ENCODE measurements at places on chromosomes 6 and 20.

GRCh38 chr6:42417641-42418112 lies 34.0 kb downstream of the TRERF1 start:
- DNase-seq, result no peak

GRCh38 chr6:4778086-4778485 lies 1.9 kb downstream of the CDYL start:
- no peak for DNase-seq

DNA sequence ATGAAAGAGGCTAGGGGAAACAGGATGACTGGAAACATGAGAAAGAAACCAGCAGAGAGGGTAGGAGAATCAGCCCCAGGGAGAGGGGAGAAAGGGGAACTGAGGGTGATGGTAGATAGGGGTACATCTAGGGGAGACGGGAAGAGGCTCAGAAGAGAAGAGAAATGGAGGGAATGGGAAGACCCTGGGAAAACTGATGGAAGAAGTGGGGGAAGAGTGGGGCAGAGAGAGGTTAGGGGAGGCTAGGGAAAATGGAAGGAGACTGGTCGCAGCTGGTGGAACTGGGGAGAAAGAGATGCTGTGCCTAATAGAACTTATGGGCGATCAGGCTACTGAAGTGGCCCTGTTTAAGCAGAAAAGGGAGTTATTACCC lies 548 bp downstream of the PROCR start:
- no peak for DNase-seq

DNA sequence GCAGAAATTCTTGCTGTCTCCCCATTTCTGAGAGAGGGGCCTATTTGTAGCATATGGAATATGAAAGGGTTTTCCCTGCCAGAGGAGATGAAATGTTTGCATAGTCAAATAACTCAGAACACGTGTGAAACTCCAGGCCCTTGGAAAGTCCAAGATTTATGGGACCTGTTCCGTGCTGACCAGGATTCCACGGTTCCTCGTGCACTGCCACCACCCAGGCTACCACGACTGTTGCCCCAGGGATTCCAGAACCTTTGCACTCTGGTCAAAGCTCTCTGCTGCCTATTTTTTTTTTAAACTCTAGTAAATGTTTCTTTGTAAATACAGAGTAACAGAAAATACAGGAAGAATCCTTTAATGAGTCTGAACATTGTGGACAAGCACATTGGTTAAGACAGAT lies 35.0 kb downstream of the MYLK4 start:
- DNase-seq, result no peak

- DNase-seq, result peak; percentile 42
These were observed 511.8 kb upstream of the ZNF337 start for GRCh38 chr20:26208296-26209091.

GRCh38 chr20:20699144-20699543 lies 13.3 kb downstream of the RALGAPA2 start:
- no peak for DNase-seq

DNA sequence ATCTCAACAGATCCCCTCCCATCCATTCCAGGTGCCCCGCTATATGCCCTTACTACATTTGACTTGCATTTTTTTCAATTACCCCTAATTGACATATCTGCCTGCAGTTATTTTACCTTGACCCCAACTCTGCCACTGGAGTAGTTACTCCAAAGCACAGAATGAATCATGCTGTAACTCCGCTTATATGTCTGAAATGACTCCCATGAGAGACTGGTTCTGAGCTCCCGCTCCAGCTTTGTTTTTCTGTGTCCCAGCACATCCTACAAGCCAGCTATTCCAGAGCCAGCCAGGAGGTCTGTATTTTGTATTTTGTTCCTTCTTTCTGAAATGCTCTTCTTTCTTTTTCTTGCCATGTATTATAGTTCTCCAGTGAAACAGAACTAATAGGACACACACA lies 10.9 kb upstream of the NOX3 start:
- no peak for DNase-seq

GRCh38 chr20:35575958-35576357 lies 34.1 kb downstream of the ERGIC3 start:
- no peak for DNase-seq

- DNase-seq, result no peak
These were observed 607.2 kb downstream of the QKI start for GRCh38 chr6:164021589-164022250.

- DNase-seq, result no peak
These were observed 59.6 kb downstream of the NCOA7 start for GRCh38 chr6:125850361-125850760.

GRCh38 chr20:62200491-62201172 lies 17.8 kb downstream of the MTG2 start:
- no peak for DNase-seq

DNA sequence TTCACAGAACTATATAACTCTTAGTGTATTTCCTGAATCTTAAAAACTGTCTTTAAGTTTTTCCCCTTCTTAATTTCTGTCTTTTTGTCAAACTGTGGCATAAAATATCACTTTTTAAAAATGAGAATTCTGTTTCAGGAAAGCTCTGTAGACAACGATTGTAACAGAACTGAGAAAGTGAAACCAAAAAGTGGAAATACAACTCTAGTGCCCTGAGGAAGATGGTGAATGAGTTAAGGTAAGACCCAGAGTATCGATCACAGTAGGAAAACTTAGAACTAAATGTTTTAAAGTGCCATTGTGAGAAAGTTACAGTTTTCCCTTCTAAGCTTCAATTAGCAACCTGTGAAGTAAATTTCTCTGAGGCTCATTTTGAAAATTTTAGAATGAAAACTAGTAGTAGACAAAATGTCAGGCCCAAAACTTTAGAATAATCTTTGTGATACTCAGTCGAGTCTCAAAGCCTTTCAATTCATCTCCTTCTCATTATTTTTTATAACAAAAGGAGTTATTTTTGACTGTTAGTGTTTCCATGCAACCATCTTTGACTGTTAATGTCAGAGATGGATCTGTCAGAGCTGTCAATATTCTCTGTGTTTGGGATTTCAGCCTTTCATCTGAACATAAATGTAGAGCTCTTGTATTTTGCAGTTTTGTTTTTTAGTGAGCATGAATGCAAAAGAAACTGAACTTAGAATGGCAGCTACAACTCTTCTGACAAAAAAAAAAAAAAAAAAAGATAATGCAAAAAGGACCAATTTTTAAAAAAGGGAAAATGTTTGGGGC lies 19.0 kb upstream of the TRDN start:
- DNase-seq, result no peak

- no peak for DNase-seq
These were observed 64.8 kb downstream of the AIG1 start for GRCh38 chr6:143125455-143125854.

GRCh38 chr6:2659882-2660281 lies 90.8 kb downstream of the MYLK4 start:
- no peak for DNase-seq

DNA sequence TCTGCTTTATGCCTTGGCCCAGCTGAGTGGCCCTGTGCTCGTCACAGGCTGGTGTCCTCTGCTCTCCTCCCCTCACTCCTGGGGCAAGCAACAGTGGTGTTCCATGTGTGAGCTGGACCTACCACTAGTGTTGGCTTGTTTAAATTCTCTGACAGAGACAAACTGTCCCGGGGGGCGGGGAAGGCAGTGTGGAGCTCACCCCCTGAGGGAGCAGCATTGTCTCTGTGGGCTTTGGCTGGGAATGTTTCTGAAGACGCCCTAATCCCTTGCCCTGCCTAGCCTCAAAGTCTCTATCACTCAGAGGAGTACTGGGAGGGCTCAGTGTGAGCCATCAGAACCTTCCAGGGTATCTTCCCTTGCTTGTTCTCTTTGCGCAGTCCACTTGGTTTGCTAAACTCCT lies 5.2 kb upstream of the VEGFA start:
- no peak for DNase-seq

- DNase-seq, result no peak
These were observed 21.9 kb upstream of the CD2AP start for GRCh38 chr6:47455533-47456209.

DNA sequence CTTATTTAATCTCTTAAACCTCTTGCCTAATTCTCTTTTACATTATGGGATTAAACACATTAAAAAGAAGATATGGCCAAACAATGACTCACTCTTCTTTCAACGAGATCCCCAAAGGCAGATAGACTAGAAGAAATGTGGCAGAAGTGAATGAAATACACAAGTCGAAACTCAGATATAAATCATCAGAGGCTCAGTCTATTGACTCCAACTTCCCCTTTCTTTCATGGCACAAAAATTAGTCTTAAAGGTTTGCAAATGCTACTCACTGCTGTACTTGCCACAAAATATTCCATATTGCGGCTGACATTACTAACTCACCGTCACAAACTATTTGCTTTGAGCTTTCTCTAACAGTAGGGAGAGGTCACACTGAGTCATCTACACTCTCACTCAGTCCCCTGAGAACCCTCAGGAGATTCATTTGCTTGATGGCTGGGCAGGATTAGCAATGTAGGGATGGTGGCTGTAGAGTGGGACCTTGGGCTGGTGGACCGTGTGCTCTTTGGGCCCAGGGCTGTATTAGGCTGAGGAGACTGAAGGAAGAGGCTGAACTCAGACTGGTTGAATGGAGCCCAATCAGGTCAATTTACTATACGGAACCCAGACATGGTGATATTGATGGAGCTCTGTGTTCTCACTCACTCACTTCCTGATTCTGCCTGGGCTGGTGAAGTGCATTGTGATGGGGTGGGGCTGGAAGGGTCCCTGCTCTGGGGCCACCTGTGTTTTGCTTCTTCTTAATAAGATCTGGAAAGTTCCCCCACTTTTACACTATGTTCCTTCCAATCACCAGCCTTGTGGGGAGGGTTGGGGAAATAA lies 42.8 kb upstream of the UBR2 start:
- DNase-seq, result no peak

- DNase-seq, result no peak
These were observed 75.3 kb downstream of the ELOVL2 start for GRCh38 chr6:10968776-10969175.

DNA sequence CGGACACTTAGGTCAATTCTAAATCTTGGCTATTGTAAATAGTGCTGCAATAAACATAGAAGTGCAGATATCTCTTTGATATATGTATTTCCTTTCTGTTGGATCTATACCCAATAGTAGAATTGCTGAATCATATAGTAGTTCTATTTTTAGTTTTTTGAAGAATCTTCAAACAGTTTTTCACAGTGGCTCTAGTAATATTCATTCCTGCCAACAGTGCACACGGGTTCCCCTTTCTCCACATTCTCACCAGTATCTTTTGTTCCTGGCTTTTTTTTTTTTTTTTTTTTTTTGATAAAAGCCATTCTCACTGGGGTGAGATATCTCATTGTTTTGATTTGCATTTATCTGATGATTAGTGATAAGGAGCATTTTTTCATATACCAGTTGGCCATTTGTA lies 1.8 kb upstream of the FBXL4 start:
- no peak for DNase-seq

GRCh38 chr20:1291191-1291741 lies 25.2 kb downstream of the SNPH start:
- no peak for DNase-seq

DNA sequence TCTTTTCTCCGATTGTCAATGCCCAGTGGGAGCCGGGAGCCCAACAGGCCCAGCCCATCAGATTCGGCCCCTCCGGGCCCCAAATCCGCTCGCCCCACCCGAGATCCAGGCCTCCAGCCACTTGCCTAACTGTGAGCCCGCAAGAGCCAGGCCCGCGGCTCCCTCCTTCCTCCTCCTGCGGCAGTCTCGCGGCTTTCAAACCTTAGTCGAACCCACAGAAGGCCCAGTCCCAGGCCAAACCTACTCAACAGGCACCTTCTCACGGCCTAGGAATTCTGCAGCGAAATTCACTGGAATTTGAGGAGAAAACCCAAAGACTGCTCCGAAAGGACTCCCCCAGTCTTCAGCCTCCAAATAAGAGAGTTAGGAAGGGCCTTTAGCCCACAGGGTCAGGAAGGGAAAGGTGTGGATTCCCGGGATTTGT lies 2.8 kb upstream of the TFAP2A start:
- no peak for DNase-seq

- peak; percentile 15 for DNase-seq
These were observed 631 bp downstream of the MDGA1 start for GRCh38 chr6:37696841-37697662.

- DNase-seq, result no peak
These were observed 990 bp upstream of the TRAF3IP2 start for GRCh38 chr6:111606620-111607115.

GRCh38 chr6:21500314-21501020 lies 93.1 kb upstream of the SOX4 start:
- no peak for DNase-seq

GRCh38 chr6:143074670-143075318 lies 14.1 kb downstream of the AIG1 start:
- DNase-seq, result no peak

DNA sequence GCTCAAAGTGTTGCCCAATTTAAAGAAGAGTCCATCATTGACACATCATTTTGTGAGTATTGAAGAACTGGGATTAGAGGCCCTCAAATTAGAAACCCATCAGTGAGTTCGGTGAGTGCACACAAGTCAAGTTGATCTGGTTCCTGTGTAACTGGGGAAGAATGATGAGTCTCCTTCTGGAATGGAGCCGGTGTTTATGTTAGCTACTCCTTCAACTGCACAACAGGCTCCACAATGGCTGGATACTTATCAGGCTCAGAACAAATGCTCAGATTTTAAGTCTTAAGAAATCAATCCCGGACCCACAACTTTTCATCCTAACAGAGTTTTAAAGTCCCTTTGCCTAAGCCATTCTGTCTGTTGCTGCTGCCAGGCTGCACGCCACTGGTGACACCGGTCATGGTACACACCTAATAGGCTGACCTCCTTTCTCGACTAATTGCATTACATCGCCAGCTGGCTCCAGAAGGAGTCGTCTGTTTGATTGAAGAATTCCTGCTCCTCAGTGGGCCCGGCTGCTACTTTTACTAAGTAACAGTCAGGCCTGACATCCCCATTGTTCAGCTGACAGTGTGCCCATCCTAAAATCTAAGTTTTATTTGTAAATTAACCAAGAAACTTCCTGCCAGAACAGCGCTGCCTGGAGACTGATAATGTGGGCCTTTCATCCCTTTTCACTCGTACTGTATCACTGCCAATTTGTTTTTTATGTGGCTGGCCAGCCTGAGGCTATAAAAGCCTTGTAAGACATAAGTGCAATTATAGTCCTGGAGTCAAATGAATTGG lies 130.4 kb downstream of the INSM1 start:
- DNase-seq, result no peak

GRCh38 chr6:155561257-155561965 lies 105.8 kb upstream of the NOX3 start:
- DNase-seq, result no peak

DNA sequence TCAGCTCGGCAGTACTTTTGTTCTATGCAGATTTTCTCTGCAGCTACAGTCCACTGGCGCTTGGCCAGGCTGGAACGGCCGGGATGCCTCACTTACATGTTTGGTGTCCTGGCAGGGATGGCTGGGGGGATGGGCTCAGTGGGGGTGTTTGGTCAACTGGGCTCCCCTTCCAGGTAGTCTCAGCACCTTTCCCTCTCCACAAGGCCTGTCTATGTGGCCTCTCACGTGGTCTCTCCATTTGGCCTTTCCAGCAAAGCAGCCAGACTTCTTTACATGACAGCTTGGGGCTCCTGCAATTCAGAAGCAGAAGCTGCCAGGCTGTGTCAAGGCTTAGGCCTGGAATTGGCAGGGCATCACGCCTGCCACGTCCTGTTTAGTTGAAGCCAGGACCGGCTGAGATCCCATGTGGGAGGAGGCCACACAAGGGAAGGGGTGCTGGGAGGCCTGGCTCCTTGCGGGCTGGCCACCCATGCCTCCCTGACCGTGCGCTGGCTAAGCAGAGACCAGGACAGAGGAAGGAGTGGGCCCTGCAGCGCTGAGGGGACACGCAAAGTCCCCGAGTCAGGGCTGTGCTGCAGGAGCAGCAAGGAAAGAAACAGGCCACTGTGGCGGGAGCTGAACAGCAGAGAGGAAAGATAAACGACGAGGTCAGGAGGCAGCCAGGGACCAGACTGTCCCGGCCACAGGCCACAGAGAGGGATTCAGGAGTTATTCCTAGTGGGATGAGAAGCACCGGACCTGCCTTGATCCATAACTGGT lies 38.9 kb downstream of the MGME1 start:
- DNase-seq, result no peak

- no peak for DNase-seq
These were observed 2.2 kb upstream of the ARID1B start for GRCh38 chr6:156774863-156775405.
